T follicular helper cell (primary cell): ENCODE measurements at places on chromosomes 12 and 14.

DNA sequence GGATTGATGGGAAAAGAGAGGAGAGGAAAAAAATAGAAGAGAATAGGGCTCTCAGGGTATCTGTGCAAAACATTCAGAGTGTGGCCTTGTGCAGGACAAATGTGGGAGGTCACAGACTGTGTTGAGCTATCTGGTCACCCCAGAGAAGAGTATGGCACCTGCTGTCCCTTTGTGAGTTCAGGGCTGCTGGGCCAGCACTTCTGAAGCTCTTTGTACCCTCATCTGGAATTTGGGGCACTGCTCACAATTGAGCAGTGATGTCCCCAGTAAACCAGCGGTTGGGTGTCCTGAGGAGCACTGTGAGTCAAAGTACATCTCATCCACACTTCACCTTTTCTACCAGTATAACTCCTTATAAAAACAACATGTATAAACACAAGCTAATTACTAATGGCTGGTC is 2.6 kb upstream of the KRT81 start:
- DNase-seq: no peak

- DNase-seq: no peak
These were observed 23.2 kb upstream of the ATP23 start for GRCh38 chr12:57918147-57918546.

- no peak for DNase-seq
These were observed 44.2 kb upstream of the DDX11 start for GRCh38 chr12:31029468-31029867.

DNA sequence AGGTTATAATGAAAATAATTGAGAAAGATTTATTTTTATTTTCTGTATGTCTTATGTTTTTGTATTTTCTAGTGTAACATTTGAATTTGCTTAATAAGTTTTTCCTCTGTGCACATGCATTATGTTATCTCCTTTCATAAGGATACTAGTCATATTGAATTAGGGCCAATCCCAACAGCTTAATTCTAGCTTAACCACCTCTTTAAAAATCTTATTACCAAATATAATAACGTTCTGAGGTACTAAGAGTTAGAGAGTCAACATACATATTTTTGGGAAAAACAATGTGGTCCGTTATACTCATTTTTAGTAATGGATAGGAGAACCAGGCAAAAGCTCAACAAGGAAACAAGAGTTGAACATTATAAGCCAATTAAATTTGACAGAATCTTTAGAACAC is 845.6 kb upstream of the SEL1L start:
- no peak for DNase-seq

GRCh38 chr12:84955298-84955697 is 42.7 kb upstream of the SLC6A15 start:
- no peak for DNase-seq

- no peak for DNase-seq
These were observed 86.9 kb downstream of the ATF7IP start for GRCh38 chr12:14452336-14452735.

DNA sequence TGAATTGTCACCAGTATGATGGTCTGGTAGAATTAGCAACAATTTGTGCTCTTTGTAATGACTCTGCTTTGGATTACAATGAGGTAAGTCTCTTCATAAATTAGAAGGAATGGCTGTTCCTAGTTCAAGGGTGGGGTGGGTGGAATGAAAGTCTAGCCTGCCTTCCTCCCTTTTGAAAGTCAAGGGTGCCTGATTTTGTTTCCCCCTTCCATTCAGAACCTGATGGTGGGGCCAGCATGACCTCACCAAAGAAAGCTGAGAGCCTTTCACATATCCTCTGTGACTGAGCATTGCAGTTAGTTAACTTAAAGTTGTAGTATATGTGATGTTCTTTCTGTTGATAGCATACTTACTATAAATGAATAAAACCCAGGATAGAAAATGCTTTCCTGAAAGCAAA is 52.2 kb downstream of the ATP2A2 start:
- DNase-seq: no peak

DNA sequence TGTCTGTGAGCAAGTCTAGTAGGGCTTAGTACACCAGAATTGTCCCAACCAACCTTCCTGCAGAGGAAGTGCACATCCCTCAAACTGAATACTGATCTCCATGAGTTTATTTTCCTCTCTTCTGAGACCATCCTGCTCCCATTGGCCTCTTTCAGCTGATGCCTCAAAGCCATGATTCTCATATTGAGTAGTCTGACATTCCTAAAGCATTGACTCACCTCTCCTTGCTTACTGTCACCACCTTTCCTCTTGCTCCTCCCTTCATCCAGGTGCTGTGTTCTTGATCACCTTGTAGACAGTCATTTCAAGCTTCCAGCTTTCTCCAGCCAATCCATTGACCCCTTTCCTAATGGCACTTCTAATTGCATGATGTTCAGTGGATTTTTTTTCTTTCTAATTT is 583.7 kb upstream of the USP15 start:
- DNase-seq: no peak

GRCh38 chr14:26527095-26527494 is 70.7 kb downstream of the NOVA1 start:
- DNase-seq: no peak

DNA sequence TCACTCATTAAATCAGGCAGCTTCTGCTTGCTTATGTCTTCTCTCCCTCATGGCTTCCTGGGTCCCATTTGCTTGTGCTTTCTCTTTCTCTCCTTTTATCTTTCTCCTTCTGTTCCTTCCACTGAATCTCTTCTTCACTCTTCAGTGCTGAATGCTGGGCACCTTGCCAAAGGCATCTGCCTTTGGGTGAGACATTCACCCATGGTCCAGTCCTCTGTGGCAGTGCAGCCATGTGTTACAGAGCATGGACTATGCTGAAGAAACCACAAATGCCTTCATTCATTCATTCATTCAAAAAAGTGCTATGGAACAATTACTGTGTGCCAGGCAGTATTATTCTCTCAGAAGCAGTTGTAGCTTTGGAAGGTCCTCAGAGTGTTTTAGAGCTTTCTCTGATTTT is 344.4 kb upstream of the STXBP6 start:
- DNase-seq: no peak

- no peak for DNase-seq
These were observed 983.0 kb upstream of the LRFN5 start for GRCh38 chr14:40623643-40624042.

DNA sequence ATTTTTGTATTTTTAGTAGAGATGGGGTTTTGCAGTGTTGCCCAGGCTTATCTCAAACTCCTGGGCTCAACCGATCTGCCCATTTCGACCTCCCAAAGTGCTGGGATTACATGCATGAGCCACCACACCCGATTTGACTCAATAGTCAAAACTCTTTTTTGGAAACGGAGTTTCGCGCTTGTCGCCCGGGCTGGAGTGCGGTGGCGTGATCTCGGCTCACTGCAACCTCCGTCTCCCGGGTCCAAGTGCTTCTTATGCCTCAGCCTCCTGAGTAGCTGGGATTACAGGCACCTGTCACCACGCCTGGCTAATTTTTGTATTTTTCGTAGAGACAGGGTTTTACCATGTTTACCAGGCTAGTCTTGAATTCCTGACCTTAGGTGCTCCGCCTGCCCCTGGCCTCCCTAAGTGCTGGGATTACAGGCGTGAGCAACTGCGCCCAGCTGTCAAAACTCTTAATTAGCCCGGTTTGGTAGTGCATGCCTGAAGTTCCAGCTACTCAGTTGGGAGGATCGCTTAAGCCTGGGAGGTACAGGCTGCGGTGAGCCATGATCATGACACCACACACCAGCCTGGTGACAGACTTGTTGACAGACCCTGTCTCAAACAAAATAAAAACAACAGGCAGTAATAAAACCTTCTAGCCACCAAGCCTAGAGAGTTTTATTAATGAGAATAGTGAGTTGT is 12.4 kb downstream of the MED21 start:
- DNase-seq: no peak

- no peak for DNase-seq
These were observed 915.9 kb downstream of the SLC6A15 start for GRCh38 chr12:83996671-83997070.

DNA sequence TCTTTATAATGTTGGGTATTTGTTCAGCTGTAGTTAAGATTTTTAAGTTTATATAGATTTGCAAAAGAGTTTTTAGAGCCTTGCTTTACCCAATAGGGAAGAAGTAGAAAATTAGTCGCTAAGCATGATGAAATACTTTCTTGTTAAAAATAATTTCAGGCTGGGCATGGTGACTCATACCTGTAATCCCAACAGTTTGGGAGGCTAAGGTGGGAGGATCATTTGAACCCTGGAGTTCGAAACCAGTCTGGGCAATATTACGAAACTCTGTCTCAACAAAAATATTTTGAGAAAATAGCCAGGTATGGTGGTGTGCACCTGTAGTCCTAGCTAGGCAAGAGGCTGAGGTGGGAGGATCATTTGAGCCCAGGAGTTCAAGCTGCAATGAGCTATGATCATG is 18.7 kb upstream of the SCFD1 start:
- no peak for DNase-seq
